ENCODE measurements at places on chromosomes 2 and 18.

GRCh38 chr2:172808156-172808555 lies 72.5 kb downstream of the RAPGEF4 start:
- no peak for DNase-seq

GRCh38 chr2:64860276-64860885 lies 128.8 kb upstream of the SLC1A4 start:
- no peak for DNase-seq

- DNase-seq, result no peak
Observed at GRCh38 chr2:46377101-46377581, 79.9 kb downstream of the EPAS1 start.

DNA sequence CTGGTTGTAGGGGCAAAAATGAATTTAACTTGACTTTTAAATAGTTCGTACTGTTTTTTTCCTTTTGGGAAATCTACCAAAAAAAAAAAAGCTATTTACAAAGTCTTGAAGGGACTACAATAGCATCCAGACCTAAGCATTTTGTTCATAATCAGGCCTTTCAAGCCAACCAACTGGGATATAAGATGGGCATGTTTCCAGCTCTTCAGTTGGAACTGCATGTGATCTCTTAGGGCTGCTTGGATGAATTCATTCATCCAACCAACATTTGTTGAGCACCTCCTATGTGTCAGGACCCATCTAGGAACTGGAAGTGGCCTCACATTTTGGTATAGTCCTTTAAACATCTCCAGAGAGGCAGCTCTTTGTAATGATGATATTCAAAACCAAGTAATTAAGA lies 98.6 kb downstream of the AAK1 start:
- DNase-seq, result no peak

- DNase-seq, result no peak
Observed at GRCh38 chr2:238947920-238948710, 100.2 kb downstream of the TWIST2 start.

GRCh38 chr2:162579169-162579568 lies 235.2 kb downstream of the GCA start:
- no peak for DNase-seq

GRCh38 chr2:198411936-198412335 lies 607.5 kb downstream of the PLCL1 start:
- DNase-seq, result no peak

DNA sequence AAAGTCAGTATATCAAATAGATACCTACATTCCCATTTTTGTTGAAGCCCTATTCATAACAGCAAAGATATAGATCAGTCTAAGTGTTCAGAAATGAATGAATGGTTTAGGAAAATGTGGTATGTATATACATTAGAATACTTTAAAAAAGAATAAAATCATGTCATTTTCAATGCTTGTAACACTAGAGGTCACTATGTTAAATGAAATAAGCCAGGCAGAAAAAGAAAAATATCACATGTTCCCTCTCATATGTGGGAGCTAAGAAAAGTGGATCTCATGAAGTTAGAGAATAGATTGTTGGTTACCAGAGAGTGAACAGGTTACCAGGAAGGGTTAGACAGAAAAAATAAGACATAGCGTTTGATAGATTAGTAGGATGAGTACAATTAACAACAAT lies 1111.0 kb upstream of the SLC39A10 start:
- no peak for DNase-seq

DNA sequence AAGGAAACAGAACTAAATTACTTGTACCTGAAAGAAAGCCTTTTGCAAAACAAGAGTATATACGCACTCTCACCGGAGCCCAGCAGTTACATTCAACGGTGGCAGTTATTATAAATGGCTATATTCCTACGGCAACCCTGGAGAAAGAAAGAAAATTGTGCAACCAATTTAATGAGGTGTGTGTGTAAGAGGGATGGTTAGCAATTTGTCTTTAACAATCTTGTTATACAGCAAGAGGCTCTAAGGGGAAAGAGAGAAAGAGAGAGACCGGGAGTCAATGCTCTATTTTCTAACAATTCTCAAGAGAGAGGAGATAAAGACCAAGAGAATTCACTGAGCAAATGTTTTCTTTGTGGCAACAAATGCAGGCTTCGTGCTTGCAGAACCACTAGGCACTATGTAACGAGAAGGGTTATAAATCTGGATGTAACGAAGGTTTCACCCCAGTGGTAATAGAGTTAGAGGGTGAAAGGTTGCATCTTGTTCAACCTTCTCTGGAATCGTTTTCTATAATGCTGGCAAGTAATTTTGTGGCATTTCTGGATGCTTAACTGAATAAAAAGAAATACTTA lies 359.1 kb upstream of the SPRED2 start:
- no peak for DNase-seq

DNA sequence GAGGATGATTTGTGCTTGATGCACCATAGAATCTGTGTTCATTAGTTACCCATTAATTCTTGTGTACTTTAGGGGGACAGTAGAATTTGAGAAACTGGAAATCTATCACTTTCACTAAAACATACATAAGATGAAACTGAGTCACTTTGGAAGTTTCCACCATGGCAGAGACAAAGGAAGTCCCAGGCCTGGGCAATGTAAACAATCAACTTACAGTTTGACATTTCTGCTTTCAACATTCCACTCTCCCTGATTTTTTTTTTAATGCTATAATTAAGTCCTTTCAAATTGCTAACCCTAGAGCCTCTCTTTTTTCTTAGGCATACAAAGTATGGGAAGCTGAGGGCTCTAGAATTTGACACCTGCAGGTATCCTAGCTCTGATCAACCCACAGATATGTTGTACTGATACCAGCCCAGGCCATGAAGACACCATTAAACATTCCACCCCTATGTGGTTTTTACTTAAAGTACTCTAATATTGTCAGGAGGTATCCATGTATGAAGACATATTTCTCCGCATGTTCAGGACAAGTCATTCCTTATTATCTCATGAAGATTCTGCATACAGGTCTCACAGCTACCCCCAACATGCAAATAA lies 88.5 kb upstream of the GLS start:
- DNase-seq, result no peak
